ENCODE measurements at places on chromosomes 11 and 22.

- DNase-seq, result peak; percentile 31
Observed at GRCh38 chr11:59754494-59754858, 700 bp upstream of the STX3 start.

DNA sequence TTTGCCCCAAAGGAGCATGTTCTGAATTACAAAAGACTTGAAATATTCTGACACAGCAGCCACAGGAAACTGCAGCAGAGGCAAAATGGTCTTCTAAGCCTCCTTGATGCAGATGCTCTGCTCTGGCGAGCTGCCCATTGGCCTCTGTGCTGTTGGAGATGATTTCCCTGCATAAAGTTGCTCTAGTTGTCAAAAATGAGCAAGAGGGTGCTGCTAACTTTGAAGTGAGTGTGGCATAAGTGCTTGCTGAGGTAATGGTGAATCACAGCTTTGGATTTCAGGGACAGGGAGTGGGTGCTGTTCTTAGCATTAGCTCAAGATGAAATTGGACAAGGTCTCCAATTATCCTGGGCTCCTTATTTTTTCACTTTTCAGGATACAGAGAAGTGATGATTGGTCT, 435.4 kb downstream of the TMEM135 start:
- DNase-seq, result no peak

- DNase-seq, result no peak
Observed at GRCh38 chr11:119664063-119664572, 64.9 kb downstream of the NECTIN1 start.

DNA sequence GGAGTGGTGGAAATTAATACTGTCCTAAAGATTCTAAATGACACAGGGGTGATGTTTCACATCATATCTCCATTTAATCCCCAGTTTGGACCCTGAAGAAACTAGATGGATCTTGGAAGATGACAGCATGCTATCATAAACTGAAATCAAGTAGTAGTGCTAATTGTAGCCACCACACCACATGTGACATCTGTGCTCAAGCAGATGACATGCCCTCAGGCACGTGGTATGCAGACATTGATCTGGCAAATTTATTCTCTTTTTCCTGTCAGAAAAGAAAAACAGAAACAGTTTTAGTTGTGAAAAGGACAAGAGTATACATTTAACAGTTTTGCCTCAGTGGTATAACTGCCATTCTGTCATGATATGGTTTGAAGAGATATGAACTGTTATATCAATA, 52.9 kb upstream of the PGR start:
- DNase-seq, result no peak

GRCh38 chr11:75311858-75312288, 39.6 kb downstream of the ARRB1 start:
- no peak for DNase-seq

- DNase-seq, result no peak
Observed at GRCh38 chr11:115709297-115709696, 205.1 kb upstream of the CADM1 start.

DNA sequence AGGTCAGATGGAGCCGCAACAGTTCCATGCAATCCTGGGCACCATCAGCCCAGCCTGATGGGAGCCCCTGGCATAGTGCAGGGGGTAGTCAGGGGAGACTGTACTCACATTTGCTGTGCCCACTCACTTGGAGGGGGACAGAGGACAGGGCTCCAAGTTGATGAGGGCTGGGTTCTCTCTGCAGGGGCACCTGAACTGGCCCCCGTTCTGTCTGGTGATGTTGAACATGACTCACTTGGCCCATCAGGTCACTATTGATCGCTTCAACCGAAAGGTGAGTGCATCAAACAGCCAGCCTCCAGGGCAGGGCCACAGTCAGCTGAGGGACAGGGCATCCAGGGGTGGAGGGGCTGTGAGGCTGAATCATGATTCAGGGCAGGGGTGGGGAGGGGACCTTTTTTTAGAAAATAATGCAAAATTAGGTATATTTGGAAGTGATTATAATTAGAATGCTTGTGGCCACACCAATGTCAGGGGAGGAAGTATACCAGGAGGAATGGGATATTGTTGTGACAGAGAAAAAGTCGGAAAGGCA, 66.4 kb downstream of the OTOG start:
- no peak for DNase-seq

Data from stimulated activated naive CD4-positive, alpha-beta T cell (primary cell).